ENCODE measurements at places on chromosomes 7 and 10.

DNA sequence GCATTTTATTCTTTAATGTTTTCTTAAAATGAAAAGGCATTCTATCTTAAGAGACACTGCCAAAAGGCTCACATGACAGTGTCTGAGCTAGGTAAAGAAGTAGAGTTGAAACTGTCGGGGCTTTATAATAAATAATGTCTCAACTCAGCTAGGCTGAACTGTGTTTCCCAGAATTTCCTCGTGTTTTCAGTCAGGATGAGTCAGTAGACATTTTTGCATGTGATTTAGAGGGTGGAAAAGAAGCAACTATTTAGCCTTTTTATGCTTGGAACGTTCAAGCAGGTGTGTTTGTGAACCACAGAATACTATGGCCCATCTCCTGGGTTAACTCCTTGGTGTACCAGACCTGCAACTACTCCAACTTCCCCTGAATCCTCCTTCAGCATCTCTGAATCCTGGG, 23.4 kb upstream of the LIPA start:
- no peak for DNase-seq

- DNase-seq, result no peak
Measured at GRCh38 chr10:71033396-71033980, 145.1 kb upstream of the PCBD1 start.

DNA sequence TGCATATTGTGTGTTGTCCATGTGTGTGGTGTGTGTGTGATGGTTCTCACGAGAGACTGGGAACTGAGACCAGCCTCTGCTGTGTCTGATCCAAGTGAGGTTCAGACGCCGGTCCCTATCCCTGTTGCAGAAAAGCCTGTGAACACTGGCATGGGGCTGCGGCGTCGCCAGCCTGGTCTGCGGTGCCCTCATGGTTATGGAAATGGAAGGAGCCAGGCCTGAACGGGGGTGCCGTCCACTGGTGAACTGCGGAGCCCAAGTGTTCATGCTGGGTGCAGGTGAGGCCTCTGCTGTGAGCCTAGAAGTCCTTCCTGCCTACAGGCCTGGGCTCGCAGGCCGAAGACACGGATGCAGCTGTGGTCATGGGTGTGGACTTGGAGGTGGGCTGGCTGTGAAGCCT, 18.7 kb upstream of the NCAPG2 start:
- no peak for DNase-seq

- no peak for DNase-seq
Measured at GRCh38 chr10:4024027-4024426, 239.0 kb upstream of the KLF6 start.

- no peak for DNase-seq
Measured at GRCh38 chr7:137771679-137772078, 75.1 kb downstream of the DGKI start.
